ENCODE measurements at places on chromosomes 3 and 15. TPM values are rescaled to one million over a fixed set of nuclear protein-coding genes. Genes with fewer than 3 reads are reported as not detected.

- no peak for DNase-seq
These were observed 35.3 kb downstream of the PBRM1 start for GRCh38 chr3:52650439-52650838.

DNA sequence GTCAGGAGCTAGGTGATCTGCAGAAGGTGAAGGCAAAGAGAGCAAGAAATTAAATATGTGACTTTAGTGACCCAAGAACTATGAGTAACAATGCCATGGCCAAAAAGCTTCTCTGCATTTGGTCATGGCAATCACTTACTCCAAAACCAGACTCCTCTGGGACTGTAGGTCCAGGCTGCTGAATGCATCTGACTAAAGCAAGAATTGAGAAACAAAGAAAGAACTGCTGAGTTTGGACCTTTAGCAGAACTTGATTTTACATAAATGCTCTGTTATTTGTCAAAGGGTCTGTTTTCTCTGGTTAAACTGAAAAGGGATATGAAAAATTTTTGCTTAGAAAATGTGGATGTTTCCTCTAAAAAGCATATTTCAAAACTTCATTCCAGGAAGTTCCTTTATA, 1102.2 kb downstream of the IGSF11 start:
- no peak for DNase-seq

- DNase-seq = no peak
These were observed 309.8 kb upstream of the LRRC3B start for GRCh38 chr3:26312816-26313215.

ZBBX gene
- not detected for total RNA-seq

DNA sequence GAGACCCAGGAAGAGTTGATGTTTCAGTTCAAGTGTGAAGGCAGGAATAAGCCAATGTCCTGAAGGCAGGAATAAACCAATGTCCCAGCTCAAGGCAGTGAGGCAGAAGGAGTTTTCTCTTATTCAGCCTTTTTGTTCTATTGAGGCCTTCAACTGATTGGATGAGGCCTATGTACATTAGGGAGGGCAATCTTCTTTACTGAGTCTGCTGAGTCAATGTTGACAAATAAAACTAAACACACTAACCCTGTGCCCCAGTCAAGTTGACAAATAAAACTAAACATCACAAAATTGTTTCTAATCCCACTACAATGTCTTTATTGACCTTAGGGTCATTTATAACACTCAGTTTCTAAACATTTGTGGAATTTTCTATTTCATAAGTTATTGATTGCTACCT, 100.0 kb downstream of the CACNA2D3 start:
- no peak for DNase-seq

- peak; percentile 59 for DNase-seq
These were observed 20.5 kb downstream of the WDR73 start for GRCh38 chr15:84633311-84634227.

GRCh38 chr3:172046268-172046915, 7.0 kb downstream of the FNDC3B start:
- DNase-seq = no peak

DNA sequence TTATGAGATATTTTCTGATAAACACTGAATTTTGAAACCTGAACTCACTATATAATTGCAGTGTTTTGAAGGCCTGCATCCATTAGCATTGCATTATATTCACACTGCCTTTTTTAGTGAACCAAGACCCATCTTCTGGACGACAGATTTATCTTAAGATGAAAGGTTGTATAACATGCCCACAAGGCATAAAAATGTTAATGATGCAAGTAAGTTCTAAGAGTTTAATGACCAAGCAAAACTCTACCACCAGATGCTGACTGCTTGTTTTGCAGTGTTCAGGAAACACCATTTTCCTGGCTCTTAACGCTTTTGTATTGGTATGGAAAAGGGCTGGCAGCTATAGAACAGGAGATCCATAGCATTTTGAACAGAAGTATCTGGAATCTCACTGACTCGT, 46.1 kb downstream of the USP50 start:
- DNase-seq = no peak

GRCh38 chr15:41169781-41170180, 53.7 kb upstream of the INO80 start:
- DNase-seq = no peak

- DNase-seq = no peak
These were observed 166.9 kb downstream of the CHST2 start for GRCh38 chr3:143286392-143287010.
